ENCODE measurements at places on chromosomes 2 and 18.

- DNase-seq = no peak
Measured at GRCh38 chr2:9965119-9965822, 13.8 kb downstream of the GRHL1 start.

GRCh38 chr2:9430316-9431293, 7.2 kb downstream of the CPSF3 start:
- DNase-seq = no peak

DNA sequence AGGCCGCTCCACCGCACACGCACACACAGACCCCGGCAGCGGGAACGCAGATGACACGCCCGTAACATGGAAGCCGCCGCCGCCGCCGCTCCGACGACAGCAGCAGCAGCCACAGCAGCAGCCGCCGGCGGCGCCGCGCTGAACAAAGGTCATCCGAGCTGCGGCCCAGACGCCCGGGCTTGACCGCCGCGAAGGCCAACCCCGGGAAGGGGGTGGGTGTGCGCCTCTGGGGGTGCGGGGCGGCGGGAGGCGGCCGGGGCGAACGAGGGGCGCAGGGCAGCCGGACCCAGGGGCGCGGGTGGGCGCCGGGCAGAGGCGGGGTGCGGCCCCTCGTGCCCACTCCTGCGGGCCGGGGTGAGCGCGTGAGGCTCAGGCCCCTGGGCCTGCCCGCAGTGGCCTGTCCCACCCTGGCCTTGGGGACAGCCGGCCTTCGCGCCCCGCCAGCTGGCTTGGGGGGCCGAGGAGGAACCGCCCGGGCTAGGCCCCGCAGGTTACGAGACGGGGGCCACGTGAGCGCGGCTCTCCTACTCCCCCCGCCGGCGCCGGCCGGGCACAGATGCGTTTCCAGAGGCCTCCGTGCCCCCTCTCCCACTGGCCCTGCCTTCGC, 1.0 kb upstream of the ZNF532 start:
- no peak for DNase-seq

DNA sequence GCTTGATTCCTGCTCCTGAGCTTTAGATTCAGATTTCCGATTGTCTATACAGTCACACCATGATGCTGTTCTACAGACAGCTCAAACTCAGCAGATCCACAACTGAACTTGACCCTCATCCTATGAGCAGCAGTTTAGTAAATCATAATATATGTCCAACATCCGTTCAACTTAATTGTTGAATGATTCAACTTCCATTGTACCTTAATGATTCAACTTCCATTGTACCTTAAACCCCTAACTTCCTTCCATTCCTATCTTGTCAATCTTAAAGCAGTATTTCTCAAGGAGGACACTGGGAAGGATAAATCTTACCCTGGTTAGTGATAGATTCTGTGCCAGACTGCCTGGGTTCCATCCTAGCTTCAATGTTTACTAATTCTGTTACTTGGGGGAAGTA, 60.1 kb downstream of the PIGN start:
- DNase-seq = no peak

GRCh38 chr2:45432406-45432805, 178.7 kb downstream of the SRBD1 start:
- DNase-seq = no peak

Data from stimulated activated CD8-positive, alpha-beta memory T cell treated with anti-CD3 and anti-CD28 coated beads, Interleukin-15, amount 100 ng/mL, for 24 hours (primary cell).